ENCODE measurements at places on chromosomes 4 and X.

- no peak overlapping the region for H3K27ac ChIP-seq
- DNase-seq: no peak
- no peak overlapping the region for H3K4me3 ChIP-seq
- no peaks in the 10 kb centered on the region for H3K27me3 ChIP-seq
These were observed 39.9 kb downstream of the ATG4A start for GRCh38 chrX:108131471-108131870.

DNA sequence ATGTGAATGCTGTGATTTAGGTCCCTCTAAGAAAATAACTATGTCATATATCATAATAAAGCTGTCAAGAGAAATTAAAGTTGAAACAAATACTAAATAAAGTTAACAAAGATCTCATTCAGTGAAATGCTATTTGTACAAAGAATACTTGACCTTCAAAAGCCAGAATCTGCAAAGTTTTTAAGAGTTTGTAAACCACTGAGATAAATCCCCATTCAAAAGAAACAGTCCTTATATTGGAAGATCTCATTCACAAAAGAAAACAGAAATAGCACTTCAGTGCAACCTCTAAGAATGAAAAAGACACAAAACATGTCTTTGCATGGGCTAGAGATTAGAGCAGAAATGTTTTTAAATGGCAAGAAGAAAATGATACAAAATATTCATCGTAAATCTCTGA lies 149.1 kb upstream of the USP38 start:
- no peak for DNase-seq
- H3K27ac ChIP-seq: no peak overlapping the region
- H3K27me3 ChIP-seq: no peaks in the 10 kb centered on the region
- no peaks in the 10 kb centered on the region for H3K36me3 ChIP-seq
- no peaks in the 10 kb centered on the region for H3K4me1 ChIP-seq

DNA sequence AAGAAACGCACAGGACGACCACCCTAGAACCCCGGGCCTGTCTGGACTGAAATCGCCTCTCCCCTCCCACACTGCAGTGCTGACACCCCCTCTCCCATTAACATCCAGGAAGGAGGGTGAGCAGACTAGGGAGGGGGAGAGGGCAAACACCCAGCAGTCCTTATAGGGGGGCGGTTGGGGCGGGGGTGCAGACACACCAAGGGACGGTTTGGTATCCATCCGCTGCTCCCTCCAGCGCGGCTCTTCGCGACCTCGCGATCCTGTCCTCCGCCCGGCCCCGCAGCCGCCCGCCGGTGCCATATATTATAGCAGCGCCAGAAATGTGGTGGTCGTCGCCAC lies 411 bp upstream of the GPRASP1 start:
- no peaks in the 10 kb centered on the region for H3K4me1 ChIP-seq
- H3K36me3 ChIP-seq: peaks cover 2% of the 10 kb centered on the region
- H3K27ac ChIP-seq: no peak overlapping the region
- no peaks in the 10 kb centered on the region for H3K27me3 ChIP-seq
- no peak for DNase-seq

GRCh38 chr4:8537041-8537461 lies 43.1 kb upstream of the GPR78 start:
- peaks cover 5% of the 10 kb centered on the region for H3K27me3 ChIP-seq
- H3K36me3 ChIP-seq: no peaks in the 10 kb centered on the region
- H3K4me1 ChIP-seq: no peaks in the 10 kb centered on the region
- DNase-seq: no peak
- no peak overlapping the region for H3K4me3 ChIP-seq

DNA sequence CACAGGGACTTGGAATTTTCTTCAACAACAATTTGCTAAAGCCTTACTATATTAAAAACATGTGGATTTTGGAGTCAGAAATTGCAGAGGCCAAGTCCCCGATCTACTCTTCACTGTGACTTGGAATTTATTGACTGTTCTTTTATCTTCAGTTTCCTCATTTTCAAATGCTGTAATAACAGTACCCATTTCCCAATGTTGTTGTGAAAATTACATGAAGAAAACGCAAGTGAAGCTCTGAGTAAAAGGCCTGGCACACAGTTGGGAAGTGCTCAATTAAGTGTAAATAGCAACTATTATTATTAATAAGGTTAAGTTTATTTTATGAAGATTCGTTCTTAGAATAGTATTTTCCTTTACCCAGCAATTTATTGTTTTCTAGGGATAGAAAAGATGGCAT lies 15.7 kb downstream of the STBD1 start:
- H3K4me3 ChIP-seq: no peak overlapping the region
- no peak overlapping the region for H3K27ac ChIP-seq
- H3K36me3 ChIP-seq: no peaks in the 10 kb centered on the region
- DNase-seq: no peak

DNA sequence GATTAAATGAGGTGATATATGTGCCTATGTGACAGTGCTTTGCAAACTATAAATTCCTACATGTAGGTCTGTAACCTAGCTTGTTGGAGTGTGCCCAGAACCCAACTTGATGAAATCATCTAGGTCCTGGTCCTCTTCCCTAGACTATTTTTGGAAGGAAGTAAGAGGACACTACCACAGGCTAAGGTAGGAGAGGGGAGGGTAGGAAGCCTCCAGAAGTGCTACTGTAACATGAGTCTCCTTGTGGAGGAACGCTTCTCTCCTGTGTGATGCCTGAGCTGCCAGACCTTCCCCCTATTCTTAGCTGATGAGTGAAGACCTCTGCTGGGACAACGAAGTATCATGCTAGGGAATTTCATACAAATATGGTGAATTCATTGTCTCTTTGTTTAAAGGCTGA lies 41.8 kb upstream of the IL21 start:
- no peaks in the 10 kb centered on the region for H3K36me3 ChIP-seq
- H3K27ac ChIP-seq: no peak overlapping the region
- DNase-seq: no peak
- peaks cover 4% of the 10 kb centered on the region for H3K27me3 ChIP-seq
- H3K4me1 ChIP-seq: peaks cover 2% of the 10 kb centered on the region

DNA sequence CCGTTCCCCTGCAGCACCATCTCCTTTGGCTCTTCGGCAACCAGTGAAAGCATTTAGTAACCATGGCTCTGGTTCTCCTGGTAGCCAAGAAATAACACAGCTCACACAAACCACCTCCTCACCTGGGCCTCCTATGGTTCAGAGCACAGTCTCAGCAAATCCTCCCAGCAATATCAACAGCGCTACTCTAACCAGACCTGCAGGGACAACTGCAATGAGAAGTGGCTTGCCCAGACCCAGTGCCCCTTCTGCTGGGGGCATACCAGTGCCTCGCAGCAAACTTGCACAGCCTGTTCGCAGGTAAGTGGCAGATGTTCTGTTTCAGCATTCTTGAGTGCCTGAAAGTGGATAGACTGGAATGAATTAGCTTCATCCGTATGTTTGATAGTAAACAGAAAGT lies 63.0 kb upstream of the SLC10A4 start:
- no peaks in the 10 kb centered on the region for H3K27me3 ChIP-seq
- DNase-seq: no peak
- no peak overlapping the region for H3K4me3 ChIP-seq

GRCh38 chr4:8710416-8710815 lies 117.9 kb downstream of the CPZ start:
- peaks cover 14% of the 10 kb centered on the region for H3K27me3 ChIP-seq
- H3K4me3 ChIP-seq: no peak overlapping the region
- H3K4me1 ChIP-seq: no peaks in the 10 kb centered on the region
- no peak for DNase-seq
- no peak overlapping the region for H3K27ac ChIP-seq

- no peaks in the 10 kb centered on the region for H3K4me1 ChIP-seq
- no peaks in the 10 kb centered on the region for H3K27me3 ChIP-seq
- H3K4me3 ChIP-seq: no peak overlapping the region
- no peak overlapping the region for H3K27ac ChIP-seq
- no peak for DNase-seq
- no peaks in the 10 kb centered on the region for H3K36me3 ChIP-seq
These were observed 157.3 kb downstream of the TMA16 start for GRCh38 chr4:163651761-163652160.

- no peak overlapping the region for H3K4me3 ChIP-seq
- no peaks in the 10 kb centered on the region for H3K27me3 ChIP-seq
- H3K27ac ChIP-seq: no peak overlapping the region
These were observed 97.8 kb upstream of the USP9X start for GRCh38 chrX:40987413-40987812.

GRCh38 chr4:187046471-187046870 lies 322.8 kb upstream of the FAT1 start:
- H3K27me3 ChIP-seq: no peaks in the 10 kb centered on the region
- no peaks in the 10 kb centered on the region for H3K4me1 ChIP-seq
- H3K27ac ChIP-seq: no peak overlapping the region
- H3K36me3 ChIP-seq: no peaks in the 10 kb centered on the region
- no peak overlapping the region for H3K4me3 ChIP-seq

GRCh38 chrX:86806786-86807185 lies 658.5 kb downstream of the DACH2 start:
- no peaks in the 10 kb centered on the region for H3K27me3 ChIP-seq
- no peak overlapping the region for H3K27ac ChIP-seq
- H3K4me3 ChIP-seq: no peak overlapping the region
- no peak for DNase-seq
- H3K4me1 ChIP-seq: no peaks in the 10 kb centered on the region

Data from T-cell (primary cell).